ENCODE measurements at places on chromosomes 1 and 21. TPM values are rescaled to one million over a fixed set of nuclear protein-coding genes. Genes with fewer than 3 reads are reported as not detected.
A peak's percentile ranks its signal among the peaks of the same experiment; 100 is the strongest.

The AMY1C gene
- total RNA-seq = not detected

The DMRTA2 gene
- 0.48 TPM for total RNA-seq

The ADGRB2 gene
- 272 TPM for total RNA-seq

The LENEP gene
- total RNA-seq = not detected

The A3GALT2 gene
- 0.35 TPM for total RNA-seq

The UBL4B gene
- 1.0 TPM for total RNA-seq

The CFAP74 gene
- 13.0 TPM for total RNA-seq

- peak; percentile 19 for DNase-seq
Observed at GRCh38 chr1:170075186-170075585, 691 bp upstream of the KIFAP3 start.

GRCh38 chr1:10629091-10629815, 154.5 kb downstream of the PEX14 start:
- DNase-seq = no peak

- DNase-seq = no peak
Observed at GRCh38 chr1:115077286-115077983, 11.9 kb downstream of the TSPAN2 start.

DNA sequence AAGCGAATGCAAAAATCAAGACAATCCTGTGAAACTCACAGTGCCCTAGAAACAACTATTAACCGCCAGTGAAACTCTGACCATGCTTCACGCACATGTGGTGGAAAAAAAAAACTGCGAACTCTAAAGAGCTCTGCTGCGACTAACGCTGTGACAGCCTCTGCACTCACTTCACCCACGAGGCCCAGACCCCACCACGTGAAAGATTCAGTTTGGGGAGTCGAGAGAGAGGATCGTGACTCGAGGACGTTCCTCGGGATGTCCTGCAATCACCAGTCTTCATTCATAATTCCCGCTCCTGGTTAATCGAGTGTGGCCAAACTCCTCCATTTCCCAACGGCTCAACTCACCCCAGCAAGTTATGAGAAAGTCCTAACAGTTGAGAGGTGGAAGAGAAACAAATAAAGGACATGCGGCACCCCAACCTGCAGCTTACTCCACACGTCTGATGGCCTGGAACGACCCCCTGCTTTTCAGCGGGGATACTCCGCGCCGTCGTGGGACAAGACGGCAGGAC, 1.1 kb downstream of the SERBP1 start:
- no peak for DNase-seq

DNA sequence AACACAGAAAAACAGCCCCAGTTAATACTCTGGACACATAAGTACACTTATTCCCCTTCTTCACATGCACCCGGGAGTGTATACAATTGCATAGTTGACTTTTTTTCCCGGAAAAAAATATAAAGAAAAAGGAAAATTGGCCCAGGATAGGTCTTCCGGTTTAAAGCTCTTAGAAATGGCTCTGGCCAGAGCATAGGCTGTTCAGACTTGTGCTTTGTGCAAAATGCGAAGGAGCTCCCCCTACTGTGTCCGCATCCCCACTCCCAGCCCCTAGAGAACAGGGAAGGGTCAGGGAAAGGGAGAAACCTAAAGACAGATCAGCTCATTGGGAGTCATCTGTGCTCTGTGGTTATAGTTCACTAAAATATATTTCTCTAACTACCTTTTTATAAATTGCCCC, 5.5 kb upstream of the MTMR11 start:
- no peak for DNase-seq

GRCh38 chr1:214567481-214567980, 16.1 kb upstream of the PTPN14 start:
- DNase-seq = no peak

GRCh38 chr1:183498342-183498991, 26.2 kb downstream of the SMG7 start:
- no peak for DNase-seq

DNA sequence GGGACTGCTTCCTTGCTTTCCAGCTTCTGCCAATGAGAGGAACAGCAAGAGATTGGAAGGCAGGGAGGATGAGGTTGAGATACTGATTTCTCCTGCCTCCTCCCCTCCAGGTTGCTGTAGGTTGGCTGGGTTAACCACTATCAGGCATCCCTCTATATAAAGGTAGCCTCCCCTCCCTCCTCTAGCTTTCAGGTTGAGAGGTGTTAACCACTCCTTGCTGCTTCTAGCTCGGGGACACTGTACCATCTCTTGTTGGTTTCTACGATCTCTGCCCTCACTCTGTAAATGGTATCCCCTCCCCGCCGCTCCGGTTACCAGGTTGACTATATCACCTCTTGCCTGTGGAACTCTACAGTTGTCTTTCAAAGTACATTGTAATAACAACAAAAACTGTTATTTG, 16.7 kb downstream of the LPAR3 start:
- no peak for DNase-seq
